ENCODE measurements at places on chromosomes 5 and 9. TPM values are rescaled to one million over a fixed set of nuclear protein-coding genes. Genes with fewer than 3 reads are reported as not detected.

Gene HAVCR1
- 135 TPM for total RNA-seq

- H3K36me3 ChIP-seq = no peaks in the 10 kb centered on the region
- H3K27ac ChIP-seq = no peak overlapping the region
- no peak for DNase-seq
- no peaks in the 10 kb centered on the region for H3K27me3 ChIP-seq
- H3K4me3 ChIP-seq = no peak overlapping the region
Measured at GRCh38 chr5:77588175-77588574, 50.3 kb downstream of the OTP start.

- no peaks in the 10 kb centered on the region for H3K4me1 ChIP-seq
- H3K27me3 ChIP-seq = no peaks in the 10 kb centered on the region
- DNase-seq = no peak
- H3K36me3 ChIP-seq = no peaks in the 10 kb centered on the region
Measured at GRCh38 chr5:3786891-3787430, 191.3 kb downstream of the IRX1 start.

- H3K27ac ChIP-seq = peak overlapping the region; percentile 98
- H3K27me3 ChIP-seq = no peaks in the 10 kb centered on the region
- H3K4me1 ChIP-seq = peaks cover 31% of the 10 kb centered on the region
- H3K4me3 ChIP-seq = peak overlapping the region; percentile 71
- peaks cover 5% of the 10 kb centered on the region for H3K36me3 ChIP-seq
- no peak for DNase-seq
Measured at GRCh38 chr5:73499187-73499586, 945 bp downstream of the BTF3 start.

- H3K4me3 ChIP-seq = no peak overlapping the region
- no peaks in the 10 kb centered on the region for H3K36me3 ChIP-seq
- no peaks in the 10 kb centered on the region for H3K27me3 ChIP-seq
- H3K4me1 ChIP-seq = peaks cover 10% of the 10 kb centered on the region
- H3K27ac ChIP-seq = no peak overlapping the region
Measured at GRCh38 chr5:150616024-150616470, 24.4 kb upstream of the SYNPO start.

GRCh38 chr5:88556406-88556805, 287.8 kb upstream of the TMEM161B start:
- H3K36me3 ChIP-seq = no peaks in the 10 kb centered on the region
- no peak overlapping the region for H3K4me3 ChIP-seq
- H3K4me1 ChIP-seq = no peaks in the 10 kb centered on the region
- H3K27me3 ChIP-seq = no peaks in the 10 kb centered on the region
- H3K27ac ChIP-seq = no peak overlapping the region

Gene CCL19
- not detected for total RNA-seq

- DNase-seq = no peak
- no peaks in the 10 kb centered on the region for H3K4me1 ChIP-seq
- H3K27me3 ChIP-seq = no peaks in the 10 kb centered on the region
- no peak overlapping the region for H3K4me3 ChIP-seq
Measured at GRCh38 chr5:59709346-59709821, 184.1 kb downstream of the PDE4D start.

- H3K27me3 ChIP-seq = no peaks in the 10 kb centered on the region
- H3K4me1 ChIP-seq = peaks cover 7% of the 10 kb centered on the region
- no peak overlapping the region for H3K27ac ChIP-seq
- DNase-seq = no peak
Measured at GRCh38 chr5:172740428-172741205, 30.4 kb downstream of the DUSP1 start.

Gene LCN1
- not detected for total RNA-seq

- DNase-seq = no peak
- no peaks in the 10 kb centered on the region for H3K36me3 ChIP-seq
- no peaks in the 10 kb centered on the region for H3K27me3 ChIP-seq
- H3K4me3 ChIP-seq = no peak overlapping the region
- H3K27ac ChIP-seq = no peak overlapping the region
Measured at GRCh38 chr9:112187404-112187803, 12.3 kb upstream of the SUSD1 start.

- no peak for DNase-seq
- no peaks in the 10 kb centered on the region for H3K27me3 ChIP-seq
- H3K4me1 ChIP-seq = peaks cover 21% of the 10 kb centered on the region
- no peaks in the 10 kb centered on the region for H3K36me3 ChIP-seq
- no peak overlapping the region for H3K4me3 ChIP-seq
- H3K27ac ChIP-seq = no peak overlapping the region
Measured at GRCh38 chr5:52861368-52861767, 73.7 kb downstream of the ITGA1 start.

GRCh38 chr5:149024477-149024876, 38.4 kb downstream of the SH3TC2 start:
- no peak for DNase-seq
- no peaks in the 10 kb centered on the region for H3K36me3 ChIP-seq
- no peaks in the 10 kb centered on the region for H3K4me1 ChIP-seq
- no peaks in the 10 kb centered on the region for H3K27me3 ChIP-seq
- H3K27ac ChIP-seq = no peak overlapping the region
- H3K4me3 ChIP-seq = no peak overlapping the region

Data from Caco-2 (cell line).